ENCODE measurements at places on chromosomes 6 and 20.
A peak's percentile ranks its signal among the peaks of the same experiment; 100 is the strongest.

DNA sequence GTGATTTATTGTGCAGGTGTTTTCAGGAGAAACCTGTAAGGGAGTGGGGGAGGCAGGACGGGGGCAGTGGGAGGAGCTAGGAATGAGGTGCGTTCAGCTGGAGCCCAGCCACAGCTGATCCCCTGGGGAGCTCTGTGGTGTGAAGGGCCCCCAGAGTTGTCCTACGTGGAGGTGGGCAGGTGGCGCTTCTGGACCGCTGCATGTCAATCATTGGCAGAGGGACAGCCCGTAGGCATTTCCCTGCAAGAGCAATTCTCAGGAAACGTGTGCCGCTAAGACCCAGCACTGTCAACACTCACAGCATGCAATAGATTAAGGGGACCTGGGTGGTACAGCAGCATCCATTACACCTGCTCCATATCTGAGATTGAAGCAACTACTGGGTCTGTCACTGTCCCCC lies 88.0 kb downstream of the PRND start:
- DNase-seq = no peak

DNA sequence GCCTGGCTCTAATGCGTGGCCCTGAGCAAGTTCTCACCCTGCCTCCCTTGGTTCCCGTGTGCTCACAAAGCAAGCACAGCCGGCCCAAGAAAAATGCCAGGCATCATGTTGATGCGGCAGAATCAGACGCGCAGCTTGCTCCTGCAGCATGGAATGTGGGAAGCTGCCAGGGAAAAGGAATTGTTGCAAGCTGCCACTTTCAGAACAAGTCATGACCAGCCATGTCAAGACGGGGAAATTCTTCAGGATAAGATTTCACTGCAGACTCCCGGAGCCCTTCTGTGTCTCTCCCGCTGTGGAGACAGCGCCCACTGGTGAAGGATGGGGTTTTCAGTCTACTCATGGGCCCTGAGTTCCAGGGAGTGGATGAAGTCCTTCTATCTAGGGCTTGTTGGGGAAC lies 4.6 kb downstream of the DACT2 start:
- DNase-seq = no peak

DNA sequence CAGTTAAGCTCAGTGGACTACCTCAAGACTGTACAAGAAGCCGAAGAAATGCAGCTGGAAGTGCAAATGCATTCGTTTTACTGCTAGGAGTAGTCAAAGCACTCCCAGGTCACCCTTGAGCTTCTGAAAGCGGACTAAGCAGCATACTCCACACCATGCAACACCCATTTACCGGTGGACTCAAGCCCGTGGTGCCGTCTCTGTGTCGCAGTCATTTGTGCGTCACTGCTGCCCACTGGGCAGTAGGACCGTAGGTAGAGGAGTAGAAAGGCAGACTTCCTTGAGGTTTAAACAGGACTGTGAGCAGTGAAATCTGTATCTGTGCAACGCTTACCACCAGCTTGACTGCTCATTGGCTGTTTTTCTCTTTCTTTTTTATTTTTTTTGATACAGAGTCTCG lies 89.0 kb upstream of the FAM8A1 start:
- no peak for DNase-seq

DNA sequence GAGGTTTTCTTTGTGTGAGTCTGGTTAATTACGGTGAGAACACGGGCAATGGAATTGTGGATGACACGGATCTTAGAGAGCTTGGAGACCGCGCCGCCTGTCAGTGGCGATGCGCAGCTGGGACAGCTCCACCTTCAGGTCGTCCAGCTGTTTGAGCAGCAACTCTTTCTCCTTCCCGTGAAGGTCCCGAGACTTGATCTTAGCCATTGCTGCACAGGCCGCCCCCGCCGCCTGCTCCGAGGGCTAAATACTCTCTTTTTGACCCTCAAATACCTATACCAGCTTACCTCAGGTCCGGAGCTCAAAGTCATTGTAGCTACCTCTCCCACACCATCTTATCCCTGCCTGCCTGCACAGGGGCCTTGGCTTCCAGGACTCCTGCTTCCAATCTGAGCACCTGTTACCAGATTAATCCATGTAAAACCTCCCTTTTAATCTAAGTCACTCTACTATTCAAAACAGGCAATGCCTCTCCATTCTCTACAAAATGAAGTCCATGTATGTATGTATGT lies 100.2 kb downstream of the PREP start:
- no peak for DNase-seq

GRCh38 chr6:85049282-85049681 lies 284.9 kb upstream of the TBX18 start:
- DNase-seq = no peak

DNA sequence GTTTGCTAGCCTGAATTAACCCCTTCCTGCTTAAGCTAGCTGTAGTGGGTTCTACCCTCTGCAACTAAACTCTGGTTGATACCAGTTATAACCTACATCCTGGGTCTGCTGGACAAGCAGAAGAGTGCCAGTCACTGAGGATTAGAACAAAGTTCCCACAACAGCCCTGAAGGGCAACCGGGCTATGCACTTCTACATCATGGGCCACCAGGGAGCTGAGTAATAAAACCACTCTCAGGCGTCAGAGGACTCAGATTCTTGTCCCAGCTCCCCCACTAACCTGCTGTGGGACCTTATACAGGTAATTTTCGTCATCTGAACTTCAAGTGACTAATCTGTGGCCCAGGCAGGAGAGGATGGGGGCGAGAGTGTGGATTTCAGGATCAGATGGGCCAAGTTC lies 56.8 kb downstream of the EYA2 start:
- DNase-seq = no peak

DNA sequence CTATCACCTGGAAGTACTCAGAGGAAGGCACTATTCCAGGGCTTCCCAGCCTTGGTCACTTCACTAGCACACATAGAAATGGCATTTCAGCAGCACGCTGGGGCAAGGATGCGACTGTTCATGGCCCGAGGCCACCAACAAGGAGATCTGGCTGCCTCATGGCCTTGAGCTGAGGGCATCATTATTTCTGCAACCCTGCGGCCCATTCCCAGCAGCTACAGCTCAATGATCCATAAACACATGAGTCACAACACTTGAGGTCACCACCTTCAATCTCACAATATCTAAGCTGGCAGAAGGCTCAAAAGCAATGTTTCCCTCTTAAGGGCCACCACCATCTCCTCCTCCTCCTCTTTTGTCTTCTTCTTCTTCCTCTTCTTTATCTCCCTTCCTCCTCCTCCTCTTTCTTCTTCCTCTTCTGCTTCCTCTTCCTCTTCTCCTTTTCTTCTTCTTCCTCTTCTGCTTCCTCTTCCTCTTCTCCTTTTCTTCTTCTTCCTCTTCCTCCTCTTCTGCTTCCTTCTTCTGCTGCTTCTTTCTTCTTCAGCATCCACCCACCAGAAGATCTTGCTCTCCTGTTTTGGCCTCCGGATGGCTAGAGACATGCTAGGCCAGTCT lies 382.9 kb upstream of the CNR1 start:
- no peak for DNase-seq

GRCh38 chr6:87336367-87336766 lies 7.3 kb upstream of the GJB7 start:
- no peak for DNase-seq

GRCh38 chr6:13854716-13855250 lies 40.4 kb upstream of the MCUR1 start:
- no peak for DNase-seq

DNA sequence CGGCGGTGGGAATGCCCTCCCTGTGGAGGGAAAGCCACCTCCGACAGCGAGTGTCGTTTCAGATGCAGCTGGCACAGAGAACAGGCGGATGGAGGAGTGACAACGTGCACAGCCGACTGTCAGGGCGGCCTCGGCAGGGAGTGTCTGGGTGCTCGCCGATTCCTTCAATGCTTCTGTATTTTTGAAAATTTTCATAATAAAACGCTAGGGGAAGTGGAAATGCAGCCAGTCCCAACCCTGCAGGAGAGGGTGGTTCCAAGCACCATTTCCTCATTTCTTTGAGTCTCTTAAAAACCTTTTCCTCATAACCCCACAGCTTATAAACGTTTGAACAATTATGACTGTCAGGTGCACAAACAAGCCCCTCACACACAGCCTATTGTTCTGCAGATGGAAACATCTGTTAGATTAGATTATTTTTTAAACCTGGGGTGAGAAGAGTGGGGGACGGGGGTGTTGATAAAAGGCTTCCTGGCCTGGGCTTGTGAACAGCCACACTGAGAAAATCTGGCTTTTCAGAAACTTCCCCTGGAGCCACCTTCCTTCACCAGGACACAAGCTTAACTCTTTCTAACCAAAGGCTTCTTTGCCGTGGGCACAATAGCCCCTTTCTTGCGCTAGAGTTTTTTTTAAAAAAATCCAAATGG lies 228.9 kb downstream of the ANKRD60 start:
- DNase-seq = peak; percentile 11

- DNase-seq = no peak
Observed at GRCh38 chr6:113004470-113005270, 657.5 kb downstream of the RFPL4B start.

DNA sequence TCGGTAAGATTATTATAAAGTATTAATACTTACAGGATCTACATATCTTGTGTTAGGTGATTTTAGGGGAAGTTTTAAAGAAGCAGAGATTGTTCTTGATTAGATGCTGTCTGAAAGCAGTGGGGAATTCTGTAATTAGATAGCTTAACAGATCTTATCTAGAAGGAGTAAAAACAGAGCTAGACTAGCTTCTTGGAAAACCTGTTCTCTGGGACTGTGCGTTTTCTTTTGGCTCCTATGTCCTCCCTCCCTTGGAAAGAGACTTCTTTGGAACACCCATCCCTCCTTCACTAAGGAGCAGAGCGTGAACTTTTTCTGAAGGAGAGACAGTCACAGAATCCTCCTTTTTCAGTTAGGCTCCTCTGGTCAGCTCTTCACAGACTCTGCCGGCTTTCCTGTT lies 83.5 kb upstream of the ZNF184 start:
- no peak for DNase-seq

- DNase-seq = no peak
Observed at GRCh38 chr6:99416892-99417767, 8.0 kb downstream of the PNISR start.

DNA sequence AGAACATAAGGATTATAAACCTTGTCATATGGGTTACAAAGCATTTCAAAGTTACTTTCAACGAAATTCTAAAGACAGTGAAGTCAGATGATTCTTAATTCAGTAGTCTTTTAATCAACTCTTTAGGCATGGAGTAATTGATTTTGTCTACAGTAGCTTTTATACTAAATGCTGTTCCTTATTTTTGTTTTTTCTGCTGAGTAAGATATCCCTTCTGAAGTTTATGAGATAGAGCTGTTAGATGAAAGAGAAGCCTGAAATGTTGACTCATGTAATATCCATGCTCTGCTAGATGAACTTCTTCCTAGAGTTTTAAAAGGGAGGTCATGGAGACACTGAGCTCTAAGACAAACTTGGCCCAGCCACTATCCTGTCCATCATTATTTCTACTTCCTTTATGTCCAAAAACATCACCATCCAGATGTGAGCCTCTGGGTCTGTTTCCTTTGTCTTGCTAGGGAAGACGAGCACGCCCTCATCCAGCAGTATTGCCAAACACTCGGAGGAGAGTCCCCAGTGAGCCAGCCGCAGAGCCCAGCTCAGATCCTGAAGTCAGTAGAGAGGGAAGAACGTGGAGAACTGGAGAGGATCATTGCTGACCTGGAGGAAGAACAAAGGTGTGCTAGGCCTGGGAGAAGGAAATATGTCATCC lies 550.3 kb downstream of the UTRN start:
- DNase-seq = no peak

DNA sequence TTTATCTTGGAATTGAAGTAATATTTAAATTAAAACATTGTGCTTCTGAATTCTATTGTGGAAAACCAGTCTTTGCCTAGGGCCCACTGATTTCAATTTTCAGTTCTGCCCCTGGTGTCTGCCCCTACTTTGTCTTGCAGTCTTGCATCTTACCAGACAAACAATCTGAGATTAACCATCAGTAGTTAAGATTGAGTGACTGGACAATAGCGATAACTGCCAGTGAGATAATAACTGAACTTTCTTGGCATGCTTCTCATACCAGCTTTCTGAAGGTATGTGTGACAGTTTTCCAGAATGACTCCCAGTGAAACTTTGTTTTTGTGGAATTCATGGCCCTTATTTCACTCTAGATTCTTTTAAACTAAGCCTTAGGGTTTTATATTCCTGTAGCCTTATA lies 53.5 kb downstream of the KCNQ5 start:
- no peak for DNase-seq

GRCh38 chr6:119171088-119171841 lies 92.8 kb upstream of the FAM184A start:
- no peak for DNase-seq

- DNase-seq = no peak
Observed at GRCh38 chr6:57252975-57253374, 30.9 kb upstream of the RAB23 start.

- DNase-seq = no peak
Observed at GRCh38 chr20:10478205-10478604, 43.1 kb downstream of the SLX4IP start.

DNA sequence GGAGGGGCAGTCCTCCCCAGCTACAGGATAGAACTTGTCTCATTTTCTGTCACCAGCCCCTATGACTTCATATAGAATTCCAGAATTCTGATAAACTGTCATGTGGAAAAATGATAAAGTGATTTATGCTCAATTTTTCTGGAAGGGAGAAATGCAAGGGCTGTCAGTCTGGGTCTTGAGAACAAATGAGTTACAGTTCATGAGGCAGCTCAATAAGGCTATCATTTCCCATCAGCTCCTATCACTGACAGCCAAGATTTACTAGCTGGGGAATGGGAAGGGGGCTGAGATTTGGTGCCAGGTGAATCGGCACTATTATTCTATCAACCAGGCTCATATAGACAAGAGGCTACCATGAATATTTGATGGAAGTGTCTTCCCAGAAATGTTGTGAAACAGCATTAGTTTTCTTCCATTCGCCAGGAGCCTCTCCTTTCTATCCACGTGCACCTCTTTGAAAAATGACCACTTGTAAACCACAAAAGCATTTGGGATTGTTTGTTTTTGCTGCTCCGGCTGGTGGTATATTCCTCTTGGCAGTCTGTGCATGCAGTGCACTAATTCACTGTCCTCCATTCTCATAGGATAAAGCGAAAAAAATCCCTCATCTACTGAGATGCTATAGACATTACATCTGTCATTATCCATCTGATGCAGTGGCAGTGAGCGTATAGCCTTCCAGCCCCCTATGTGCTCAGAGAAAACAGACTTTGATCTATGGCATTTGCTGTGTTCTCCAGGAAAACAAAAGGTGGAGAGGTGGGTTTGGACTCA lies 528.7 kb upstream of the RNF217 start:
- DNase-seq = no peak

- no peak for DNase-seq
Observed at GRCh38 chr6:4186385-4186784, 51.0 kb upstream of the ECI2 start.

GRCh38 chr6:37557645-37558114 lies 58.0 kb upstream of the CCDC167 start:
- DNase-seq = no peak

GRCh38 chr20:35446356-35447078 lies 8.5 kb upstream of the GDF5 start:
- no peak for DNase-seq
